ENCODE measurements at places on chromosomes 13 and 19.

GRCh38 chr13:27440408-27440807 is 10.0 kb downstream of the MTIF3 start:
- DNase-seq, result no peak

DNA sequence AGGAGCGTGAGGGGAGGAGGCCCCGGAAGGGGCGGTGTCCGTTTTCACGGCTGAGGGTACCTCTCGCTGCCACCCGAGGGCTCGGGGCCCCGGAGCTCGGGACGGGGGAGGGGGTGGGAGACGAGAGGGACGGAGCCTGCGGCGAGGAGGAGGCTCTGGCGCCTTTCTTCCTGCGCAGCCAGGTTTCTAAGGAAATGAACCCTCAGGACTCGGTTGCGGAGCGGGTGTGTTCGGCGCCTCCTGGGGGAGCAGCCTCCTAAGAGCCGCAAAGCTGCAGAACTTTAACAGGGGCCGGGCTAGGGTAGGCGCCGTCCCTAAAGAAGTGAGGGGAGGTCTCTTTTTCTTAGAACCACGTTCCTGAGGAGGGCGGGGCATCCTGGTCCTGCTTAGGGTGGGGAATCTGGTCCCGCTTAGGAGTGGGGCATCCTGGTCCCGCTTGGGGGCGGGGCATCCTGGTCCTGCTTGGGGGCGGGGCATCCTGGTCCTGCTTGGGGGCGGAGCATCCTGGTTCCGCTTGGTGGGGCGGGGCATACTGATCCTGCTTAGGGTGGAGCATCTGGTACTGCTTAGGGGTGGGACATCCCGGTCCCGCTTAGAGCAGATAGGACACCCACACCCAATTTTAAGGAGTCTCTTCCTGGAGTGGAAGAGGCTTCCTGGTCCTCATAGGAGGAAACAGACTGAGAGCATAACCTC is 6.2 kb downstream of the SYT5 start:
- no peak for DNase-seq

DNA sequence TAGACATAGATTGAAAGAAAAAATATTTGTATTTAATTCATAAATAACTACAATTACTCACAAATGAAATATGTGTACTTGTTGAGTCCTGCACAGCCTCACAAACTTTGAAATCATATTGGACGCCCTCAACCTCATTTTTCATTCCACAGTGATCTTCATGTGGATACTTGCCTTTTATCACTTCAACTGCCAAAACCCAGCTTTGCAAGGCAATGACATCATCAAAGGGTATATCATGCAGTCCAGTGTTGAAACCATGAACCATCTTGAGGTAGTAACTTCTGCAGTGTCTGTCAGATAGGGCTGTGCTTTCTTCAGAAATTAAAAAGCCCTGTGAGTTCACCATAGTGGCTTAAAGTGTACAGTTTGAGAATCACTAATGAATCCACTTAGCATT is 82.2 kb downstream of the HS6ST3 start:
- DNase-seq, result no peak

GRCh38 chr19:54186934-54187381 is 2.4 kb downstream of the MBOAT7 start:
- no peak for DNase-seq

- DNase-seq, result no peak
These were observed 2040.3 kb upstream of the PCDH20 start for GRCh38 chr13:63455938-63456337.

DNA sequence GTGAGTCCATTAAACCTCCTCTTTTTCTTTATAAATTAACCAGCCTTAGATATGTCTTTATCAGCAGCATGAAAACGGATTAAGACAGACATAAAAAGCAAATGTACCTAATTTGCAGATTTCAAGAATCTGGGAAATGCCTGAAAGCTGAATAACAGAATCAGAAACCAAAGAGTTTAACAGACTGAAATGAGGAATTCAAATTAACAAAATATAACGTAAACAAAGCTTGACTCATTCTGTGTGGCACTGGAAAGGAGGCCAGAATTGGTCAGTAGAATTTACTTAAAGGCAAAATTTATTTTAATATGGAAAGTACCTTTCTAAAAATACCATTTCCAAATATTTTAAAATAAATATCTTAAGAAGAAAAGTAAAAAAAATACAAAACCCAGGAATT is 540.6 kb upstream of the HTR2A start:
- DNase-seq, result no peak

DNA sequence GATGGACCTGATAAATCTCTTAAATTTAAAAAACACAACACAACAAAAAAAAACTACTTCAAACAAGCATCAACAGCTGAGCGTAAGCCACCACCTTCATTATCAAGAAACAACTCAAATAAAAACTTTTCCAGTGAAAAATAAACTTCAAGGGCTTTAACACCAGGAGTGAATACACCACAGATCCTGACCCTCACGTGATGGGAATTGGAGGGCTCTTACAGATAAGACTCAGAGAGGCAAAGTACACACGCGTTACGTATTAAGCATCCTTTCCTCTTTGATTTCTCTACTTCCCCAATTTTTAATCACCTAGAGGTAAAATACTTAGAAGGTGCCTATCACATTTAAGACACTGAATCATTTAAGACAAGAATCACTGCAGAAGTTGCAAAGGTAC is 573 bp upstream of the STARD13 start:
- no peak for DNase-seq

DNA sequence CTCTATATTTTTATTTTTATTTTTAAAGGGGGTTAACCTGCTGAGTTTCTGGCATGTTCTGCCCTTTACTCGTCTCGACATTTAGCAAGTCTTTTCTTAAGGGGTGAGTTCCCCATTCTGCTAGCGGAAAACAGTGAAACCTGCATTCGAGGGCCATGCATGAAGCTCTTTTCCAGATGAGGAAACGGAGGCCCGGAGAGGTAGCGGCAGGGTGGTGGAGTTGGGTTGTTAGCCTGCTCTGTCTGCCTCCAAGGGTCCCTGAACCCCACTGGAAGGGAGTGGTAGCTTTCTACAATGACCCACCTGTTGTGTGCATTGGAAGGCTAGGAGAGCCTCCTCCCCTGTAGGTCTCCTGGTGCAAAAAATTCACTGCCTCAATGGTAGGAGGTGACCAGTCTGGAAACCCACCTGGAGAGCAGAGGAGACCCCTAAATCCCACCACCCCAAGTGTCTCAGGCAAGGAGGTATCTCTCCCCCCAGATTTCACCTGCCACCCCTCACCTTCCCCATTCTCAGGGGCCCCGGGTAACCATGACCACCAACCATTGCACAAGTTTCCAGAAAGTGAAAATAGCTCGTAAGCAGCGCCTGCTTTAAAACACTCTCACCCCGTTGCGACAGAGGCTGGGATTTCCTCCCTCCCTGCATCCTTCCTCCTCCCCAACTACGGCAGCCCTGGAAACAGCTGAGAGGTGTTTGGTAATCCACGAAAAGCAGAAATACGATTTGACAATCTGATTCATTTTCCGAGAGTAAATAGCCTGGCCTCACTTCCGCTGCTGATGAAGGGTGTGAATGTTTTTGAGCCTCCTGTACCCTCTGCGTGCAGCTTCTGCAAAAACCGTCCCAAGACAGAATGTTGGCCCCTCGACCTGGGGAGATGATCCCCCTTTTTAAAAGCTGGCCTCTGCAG is 3.5 kb downstream of the KLF2 start:
- DNase-seq, result no peak

DNA sequence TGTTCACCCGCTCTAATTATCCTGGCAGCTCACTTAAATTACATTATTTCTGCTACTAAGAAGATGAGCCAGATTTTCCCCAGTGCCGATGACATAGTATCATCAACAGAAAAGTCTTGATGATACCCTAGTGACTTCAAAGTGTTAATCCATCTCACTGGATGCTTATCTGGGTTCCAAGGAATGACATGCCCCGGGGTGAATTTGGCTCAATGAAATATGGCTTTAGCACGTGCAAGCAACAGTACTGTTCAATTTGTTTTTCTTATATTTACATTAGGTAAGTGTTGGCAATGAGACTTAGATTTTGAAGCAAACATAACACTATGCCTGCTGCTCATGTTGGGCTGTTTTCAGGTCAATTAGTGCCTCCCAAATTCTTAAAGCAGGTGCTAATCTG is 548.2 kb upstream of the SLITRK1 start:
- DNase-seq, result no peak

GRCh38 chr19:13152356-13152973 is 2.3 kb downstream of the IER2 start:
- no peak for DNase-seq

GRCh38 chr19:42412227-42412626 is 15.0 kb downstream of the LIPE start:
- no peak for DNase-seq

GRCh38 chr19:4229179-4229931 is at the start of gene EBI3:
EBI3 (plus strand) TSS chr19:4229523; CDS start chr19:4229551, 28 bp downstream.
- no peak for DNase-seq

DNA sequence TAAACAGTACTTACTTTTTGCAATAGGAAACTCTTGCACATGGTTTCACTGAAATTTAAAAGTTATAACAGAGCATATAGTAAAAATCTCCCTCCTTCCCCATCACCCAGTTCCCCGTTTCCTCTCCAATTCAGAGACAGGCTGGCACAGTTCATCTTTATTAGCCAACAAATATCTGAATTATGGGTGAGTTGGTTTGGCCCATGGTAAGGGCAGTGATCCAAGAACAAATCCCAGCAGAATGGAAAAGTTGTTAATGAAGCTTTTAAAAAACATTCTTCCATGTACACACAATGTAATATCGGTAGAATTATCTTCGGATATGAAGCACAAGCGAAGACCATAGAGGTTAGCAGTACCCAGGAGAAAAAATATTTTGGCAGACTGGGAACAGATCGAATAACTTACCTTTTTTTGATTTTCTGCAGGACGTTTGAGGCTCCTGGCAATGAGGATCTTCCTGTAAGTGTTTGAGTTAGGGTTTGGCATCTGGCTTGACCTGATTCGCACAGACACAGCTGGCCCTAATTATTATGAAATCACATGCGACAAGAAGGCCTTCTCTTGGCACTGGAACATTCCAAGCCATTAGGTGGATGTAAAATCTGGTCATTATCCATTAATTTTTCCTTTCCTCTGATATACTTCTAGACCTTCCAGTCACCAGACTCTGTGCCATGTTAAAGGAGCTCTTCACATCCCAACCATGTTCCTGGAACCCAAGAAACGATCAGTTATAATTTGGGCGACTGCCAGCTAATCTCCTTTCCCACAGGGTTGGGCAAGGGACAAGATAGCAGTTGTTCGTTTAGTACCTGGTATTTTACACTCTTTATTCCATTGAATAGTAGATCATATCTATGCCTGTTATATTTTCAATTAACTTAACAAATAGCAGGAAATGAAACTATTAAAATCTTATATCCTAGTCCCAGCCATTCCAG is 139.4 kb upstream of the TSC22D1 start:
- no peak for DNase-seq

Data from activated naive CD8-positive, alpha-beta T cell treated with anti-CD3 and anti-CD28 coated beads, Interleukin-2, amount 50 U/mL, for 16 hours (primary cell).